Activated CD8-positive, alpha-beta memory T cell treated with anti-CD3 and anti-CD28 coated beads, Interleukin-2, amount 10 ng/mL, durations not matched to agents 7 days and 5 days (primary cell): ENCODE measurements at places on chromosomes 5 and 9. TPM values are rescaled to one million over a fixed set of nuclear protein-coding genes. Genes with fewer than 3 reads are reported as not detected.

PCDHGB4 gene
- total RNA-seq, result 0.09 TPM

ELL2 gene
- total RNA-seq, result 81.8 TPM

HNRNPH1 gene
- total RNA-seq, result 811 TPM

OR13C3 gene
- total RNA-seq, result not detected

ZNF454 gene
- total RNA-seq, result not detected

C8G gene
- total RNA-seq, result 1.7 TPM

DMRT3 gene
- not detected for total RNA-seq

CXCL14 gene
- total RNA-seq, result not detected
